ENCODE measurements at places on chromosomes 3 and 15.

DNA sequence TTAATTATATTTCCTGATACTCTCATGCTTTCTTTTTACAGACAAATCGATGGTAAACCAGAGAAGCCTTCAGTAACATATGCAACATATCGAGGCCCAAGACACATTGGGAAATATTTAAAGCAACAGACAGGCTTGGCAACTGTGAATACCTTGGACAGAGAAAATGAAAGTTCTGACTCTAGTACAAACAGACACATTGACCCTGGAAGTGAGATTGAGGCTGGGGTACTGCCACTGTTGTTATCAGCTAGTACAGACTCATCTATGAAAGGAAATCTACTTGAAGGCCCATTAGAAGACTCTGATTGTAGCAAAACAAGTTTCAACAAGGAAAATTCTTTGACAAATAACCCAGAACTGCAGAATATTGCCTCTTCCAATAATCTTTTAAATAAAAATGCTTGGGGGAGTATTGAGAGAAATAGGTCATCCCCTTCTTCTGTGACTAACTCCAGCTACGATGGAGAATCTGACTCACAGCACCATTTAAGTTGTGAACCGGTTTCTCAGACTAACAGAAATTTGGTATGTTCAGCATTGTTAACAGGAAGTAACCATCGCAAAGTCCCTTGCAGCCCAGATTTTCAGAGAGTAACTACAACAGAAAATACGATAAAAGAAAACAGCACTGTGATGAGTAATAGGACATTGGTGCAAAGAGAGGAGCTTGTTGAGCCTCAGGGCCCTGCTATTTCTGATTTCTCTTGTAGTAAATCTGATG is 50.2 kb downstream of the CRYBG3 start:
- no peak for DNase-seq

- DNase-seq, result peak; percentile 44
Measured at GRCh38 chr3:52704611-52705437, 767 bp downstream of the GLT8D1 start.

GRCh38 chr3:66620296-66620695 is 119.5 kb upstream of the LRIG1 start:
- DNase-seq, result no peak

DNA sequence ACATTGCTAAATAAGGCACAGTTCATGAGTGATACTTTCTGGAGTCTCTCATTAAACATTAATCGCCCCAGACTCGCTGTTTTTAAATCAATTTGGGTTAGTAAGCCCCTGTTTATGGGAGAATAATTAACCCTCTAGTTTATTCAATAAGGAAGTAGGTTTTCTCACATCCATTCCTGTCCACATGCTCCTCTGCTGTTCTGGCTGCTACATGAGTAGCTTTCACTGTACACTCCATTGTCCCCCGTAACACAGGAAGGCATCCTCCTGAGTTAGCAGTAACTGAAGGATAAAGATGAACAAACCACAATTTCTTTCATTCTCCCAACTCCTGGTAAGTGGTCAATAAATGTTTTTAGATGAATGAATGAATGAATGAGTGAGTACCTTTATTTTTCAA is 378.5 kb downstream of the DIPK2A start:
- no peak for DNase-seq

DNA sequence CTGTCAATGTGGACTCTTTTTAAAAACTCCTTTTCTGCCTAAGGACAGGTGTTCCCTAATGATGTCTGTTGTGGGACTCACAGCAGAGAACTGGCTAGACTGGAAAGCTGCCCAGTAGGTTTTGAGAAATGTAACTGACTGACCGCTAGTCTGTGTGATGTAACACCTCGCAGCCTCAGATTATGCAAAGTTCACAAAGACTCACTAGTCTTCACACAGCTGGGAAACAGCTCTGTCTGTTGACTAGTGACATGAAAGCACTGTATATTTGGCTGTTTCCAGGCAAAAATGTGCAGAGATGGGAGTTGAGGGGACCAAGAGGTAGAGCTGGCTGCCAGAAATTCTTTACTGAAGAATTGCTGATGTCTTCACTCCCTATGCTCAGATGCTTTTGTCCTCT is 10.3 kb downstream of the PDZRN3 start:
- no peak for DNase-seq

GRCh38 chr15:73298522-73299245 is 70.1 kb downstream of the HCN4 start:
- no peak for DNase-seq

DNA sequence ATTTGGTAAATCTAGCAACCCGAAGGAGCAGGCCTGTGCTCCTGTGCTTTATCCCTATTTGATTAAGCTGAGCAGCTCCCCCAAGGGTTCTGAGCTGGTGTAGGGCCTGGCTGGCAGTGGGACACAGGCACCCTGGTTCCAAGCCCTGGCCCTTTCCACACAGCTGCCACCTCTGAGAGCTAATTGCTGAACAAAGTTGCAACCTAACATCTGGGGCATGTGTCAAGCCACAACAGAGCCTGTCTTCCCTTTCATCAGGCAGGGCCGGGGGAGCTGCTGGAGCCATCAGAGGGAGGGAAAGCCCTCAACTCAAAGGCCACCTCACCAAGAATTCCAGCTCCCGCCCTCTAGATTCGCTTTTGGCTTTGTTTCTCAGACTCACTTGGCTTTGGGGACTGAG is 17.1 kb upstream of the MRPS22 start:
- no peak for DNase-seq

DNA sequence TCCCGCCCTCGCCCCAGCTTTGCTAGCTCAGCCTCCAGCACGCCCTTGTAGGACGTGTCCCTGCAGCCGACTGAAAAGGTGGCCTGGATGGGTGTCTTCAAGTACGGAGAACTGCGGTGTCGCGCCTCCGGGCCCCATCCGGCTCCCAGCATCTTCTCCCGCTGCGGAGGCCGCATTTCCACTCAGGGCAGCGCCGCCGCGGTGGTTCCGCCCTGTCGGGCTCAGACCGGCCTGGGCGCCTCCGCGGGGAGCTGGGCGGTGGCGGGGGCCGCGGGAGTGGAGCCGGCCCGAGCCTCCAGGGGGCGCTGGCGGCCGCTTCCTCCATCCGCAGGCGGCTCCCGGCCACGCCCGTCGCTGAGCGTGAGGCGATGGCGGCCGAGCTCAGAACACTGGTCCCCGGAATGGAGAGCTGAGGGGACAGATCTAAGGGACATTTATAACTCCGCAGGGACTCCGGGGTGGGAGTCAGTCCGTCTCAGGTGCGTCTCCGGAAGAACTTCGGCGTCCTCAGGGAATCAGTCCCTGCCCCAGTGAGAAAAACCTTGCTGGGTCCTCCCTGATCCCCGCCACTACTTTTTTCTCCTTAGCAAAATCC is 13.6 kb upstream of the SMCO1 start:
- DNase-seq, result peak; percentile 71

All from hematopoietic multipotent progenitor cell treated with erythropoietin and hydrocortisone succinate and interleukin-3 and kit ligand, for 8 days (in vitro differentiated cells).